ENCODE measurements at places on chromosomes 5 and 9.

- DNase-seq = no peak
Measured at GRCh38 chr9:38298503-38298902, 94.0 kb upstream of the ALDH1B1 start.

DNA sequence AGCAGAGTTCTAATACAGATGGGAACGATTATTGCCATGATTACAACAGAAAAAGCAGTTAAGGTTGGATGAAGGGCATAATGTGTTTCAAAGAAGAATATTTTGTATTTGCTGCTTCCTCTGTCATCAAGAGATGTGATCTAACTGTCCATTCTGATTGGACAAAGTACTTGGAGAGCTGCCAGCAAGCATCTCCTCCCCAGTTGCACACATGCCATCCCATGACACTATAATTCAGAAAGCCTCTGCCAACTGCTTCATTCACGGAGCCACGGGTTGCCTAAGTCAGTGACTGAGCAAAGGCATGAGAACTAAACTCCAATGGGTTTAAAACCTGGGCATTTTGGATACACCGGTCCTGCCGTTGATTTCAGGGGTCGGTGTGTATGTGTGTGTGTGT, 253.8 kb downstream of the CRB2 start:
- DNase-seq = no peak

DNA sequence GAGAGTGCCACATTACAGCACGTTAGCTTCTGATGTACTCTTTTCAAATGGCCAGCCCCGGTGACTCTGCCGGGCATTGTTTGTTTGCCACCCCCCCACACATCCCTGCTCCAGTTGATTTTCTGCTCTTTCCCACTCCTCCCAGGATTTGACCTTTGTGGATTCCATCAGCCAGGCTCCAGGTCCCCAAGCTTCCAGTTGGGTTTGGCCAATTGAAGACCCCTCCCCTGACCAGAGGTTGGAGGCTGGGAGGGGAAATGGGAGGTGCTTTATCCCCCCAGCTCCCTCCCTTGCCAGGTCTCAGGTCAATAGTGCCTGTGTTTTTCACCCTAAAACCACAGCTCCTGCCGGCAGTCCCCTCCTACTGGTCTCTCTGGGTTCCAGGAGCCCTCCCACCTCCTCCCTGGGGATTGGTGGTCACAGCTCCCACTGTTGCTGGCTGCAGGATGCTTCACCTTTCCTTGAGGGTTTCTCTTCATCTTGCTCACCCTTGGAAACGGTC, 34.9 kb downstream of the IRF1 start:
- DNase-seq = no peak

DNA sequence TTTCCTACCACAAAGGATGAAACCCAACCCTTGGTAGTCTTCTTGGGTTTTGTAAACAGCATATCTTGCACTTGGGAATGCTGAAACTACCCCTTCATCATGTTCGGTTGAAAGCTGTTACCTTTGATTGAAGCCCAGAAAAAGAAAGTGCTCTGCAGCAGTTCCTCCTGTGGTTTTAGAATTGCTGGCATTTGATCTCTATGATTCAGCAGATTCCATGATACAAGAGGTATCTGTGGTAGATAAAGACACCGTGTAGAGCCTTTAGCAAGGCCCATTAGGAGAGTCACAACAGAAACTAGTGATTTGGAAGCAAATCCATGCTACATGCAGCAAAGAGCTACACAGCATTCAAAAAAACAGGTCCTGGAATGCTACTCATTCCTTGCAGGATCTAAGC, 557.0 kb downstream of the TLE1 start:
- DNase-seq = no peak

GRCh38 chr9:96874201-96874785, 20.0 kb upstream of the ZNF782 start:
- DNase-seq = no peak

GRCh38 chr9:77176686-77177142, 620 bp upstream of the VPS13A start:
- DNase-seq = no peak

GRCh38 chr5:74464512-74465209, 175.9 kb downstream of the ENC1 start:
- no peak for DNase-seq
